ENCODE measurements at places on chromosomes 4 and X.

DNA sequence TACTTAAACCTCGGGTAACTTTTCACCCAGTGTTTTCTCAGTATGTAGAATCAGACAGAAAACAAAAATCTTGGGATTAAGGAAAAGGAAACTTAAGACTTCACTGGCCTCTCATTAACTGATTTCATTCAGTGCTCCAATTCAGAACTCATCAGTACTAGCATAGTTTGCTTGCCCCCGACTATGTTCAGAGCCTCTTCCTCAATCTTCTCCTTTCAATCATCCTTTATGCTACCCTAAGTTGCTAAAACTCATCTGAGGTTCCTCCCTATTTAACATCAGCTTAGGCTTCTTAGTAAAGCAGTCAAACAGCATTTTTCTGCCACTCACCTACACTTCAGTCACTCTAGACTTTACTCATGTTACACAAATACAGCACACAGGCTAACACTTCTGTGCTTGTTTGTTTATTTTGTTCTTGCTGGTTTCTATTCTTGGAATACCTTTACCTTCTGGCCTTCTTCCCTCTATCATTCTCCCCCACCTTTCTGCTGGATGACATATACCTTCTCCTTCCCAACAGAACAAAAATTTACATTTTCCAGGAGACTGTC is 163.0 kb upstream of the TLL1 start:
- DNase-seq = no peak

DNA sequence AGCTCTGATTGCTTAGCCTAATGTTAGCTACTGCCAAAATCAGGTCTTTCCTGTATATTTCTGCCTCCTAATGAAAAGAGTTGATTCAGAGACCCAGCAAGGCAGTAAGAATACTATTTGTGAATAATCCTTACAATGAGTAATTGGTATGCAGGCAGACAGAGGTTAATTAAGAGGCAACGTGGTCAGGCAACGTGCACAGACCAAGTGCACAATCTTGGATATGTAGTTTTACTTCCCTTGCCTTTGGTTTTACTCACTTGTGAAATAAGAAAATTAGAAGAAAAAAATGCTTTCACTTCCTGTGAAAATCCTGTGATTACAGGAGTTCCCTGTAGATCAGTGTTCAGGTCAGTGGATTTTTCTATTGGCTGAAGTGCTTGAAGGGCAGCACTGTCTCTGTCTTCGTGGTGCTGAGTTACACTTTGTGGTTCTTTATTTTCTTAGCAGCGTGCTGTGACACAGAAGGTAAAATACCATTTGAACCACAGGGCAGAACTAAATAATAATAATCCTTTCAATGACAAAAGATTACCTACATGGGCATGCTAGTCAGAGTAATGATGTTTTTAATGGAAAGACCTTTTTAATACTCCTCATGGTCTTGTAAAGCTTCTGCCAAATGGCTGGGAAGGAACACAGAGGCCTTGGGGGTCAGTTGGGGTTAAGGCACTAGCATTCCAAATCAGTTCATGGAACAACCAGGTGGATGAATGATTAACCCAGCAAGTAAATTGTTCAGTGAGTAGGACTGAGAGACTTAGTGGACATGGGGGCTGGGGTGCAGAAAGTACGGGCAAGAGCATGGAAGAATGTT is 430.9 kb downstream of the MAPK10 start:
- no peak for DNase-seq

DNA sequence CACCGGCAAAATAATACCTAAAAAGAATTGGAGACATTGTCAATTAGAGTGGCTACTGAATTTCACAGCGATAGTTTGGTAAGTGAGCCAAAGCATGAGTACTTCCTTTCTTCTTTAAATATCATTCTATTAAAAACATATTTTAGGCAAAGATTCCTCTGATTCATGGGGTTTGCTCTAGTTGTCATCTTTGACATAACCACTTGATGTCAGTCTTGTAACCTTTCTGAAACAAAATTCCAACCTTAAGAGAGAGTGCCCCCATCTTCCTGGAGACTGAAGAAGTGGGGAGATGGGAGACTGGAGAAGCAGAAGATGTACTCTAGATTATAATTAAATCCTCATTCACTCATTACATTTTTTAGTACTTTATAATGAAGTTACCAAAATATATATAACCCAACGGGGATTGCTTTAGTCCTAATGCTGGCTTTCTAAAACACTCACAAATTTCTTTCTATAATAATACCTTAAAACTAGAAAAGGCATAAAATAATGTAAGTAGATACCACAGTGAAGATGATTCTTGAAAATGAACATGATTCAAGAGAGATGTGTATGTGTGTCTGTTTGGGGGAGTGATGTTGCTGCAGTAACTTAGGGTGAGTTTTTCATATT is 96.4 kb downstream of the EMCN start:
- DNase-seq = no peak

DNA sequence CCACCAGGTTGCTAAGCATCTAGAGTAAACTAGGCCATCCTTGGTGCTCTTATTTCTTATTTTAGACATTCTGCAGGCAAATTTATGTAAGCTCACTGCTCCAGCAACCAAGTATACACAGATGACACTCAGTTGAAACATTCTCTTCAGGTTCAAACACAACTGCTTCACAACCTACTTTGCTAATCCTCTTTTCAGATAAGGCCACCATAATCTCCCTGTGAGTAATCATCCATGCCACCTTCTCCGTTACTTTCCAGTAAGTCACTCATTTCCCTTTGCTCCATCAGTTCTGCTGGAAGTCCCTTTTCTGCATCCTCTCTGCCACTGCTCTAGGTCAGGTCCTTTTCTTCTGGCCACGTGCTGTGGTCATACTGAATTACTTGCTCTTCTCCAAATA is 120.2 kb upstream of the WDFY3 start:
- no peak for DNase-seq

DNA sequence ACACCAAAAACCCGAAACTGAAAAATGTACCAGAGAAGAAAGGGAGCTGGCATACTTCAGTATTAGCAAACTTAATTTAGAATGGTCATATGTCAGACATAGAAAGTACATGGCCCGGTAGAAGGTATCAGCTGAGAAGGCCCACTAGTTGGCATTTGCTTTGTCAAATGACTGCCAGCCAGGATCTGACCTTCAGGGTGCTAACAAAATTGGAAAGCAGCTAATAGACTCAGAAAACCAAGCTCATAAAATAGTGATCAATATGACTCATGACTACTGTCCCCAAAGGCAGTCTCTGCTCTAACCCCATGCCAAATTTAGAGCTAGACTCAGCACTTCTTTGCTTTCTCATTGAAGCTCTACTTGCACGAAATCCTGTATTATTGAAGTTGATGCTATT is 342.7 kb downstream of the PDGFC start:
- no peak for DNase-seq

DNA sequence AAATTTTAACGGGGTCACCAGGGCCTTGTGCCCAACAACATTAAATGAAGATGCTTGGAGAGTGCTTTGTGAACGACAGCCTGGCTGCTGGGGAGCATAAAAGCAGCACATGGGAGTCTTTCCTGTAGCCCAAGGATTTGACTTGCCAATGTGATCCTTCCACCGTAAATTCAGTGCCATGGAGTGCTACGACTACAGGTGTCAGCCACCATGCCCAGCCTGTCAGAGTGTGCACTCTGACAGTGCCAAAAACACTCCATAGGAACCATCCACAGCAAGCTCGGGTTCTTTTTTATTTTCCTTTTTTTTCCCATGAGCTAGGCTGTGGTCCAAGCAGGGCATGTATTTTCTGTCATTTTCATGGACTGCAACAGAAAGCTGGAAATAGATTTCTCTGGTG is 156.9 kb downstream of the NLGN4X start:
- DNase-seq = no peak

All from coronary artery (tissue), 2 donors.